ENCODE measurements at places on chromosomes 3 and 15.

- DNase-seq = no peak
Observed at GRCh38 chr15:41948490-41948889, 23.9 kb downstream of the EHD4 start.

GRCh38 chr3:159879146-159879545, 109.5 kb upstream of the IL12A start:
- DNase-seq = no peak

DNA sequence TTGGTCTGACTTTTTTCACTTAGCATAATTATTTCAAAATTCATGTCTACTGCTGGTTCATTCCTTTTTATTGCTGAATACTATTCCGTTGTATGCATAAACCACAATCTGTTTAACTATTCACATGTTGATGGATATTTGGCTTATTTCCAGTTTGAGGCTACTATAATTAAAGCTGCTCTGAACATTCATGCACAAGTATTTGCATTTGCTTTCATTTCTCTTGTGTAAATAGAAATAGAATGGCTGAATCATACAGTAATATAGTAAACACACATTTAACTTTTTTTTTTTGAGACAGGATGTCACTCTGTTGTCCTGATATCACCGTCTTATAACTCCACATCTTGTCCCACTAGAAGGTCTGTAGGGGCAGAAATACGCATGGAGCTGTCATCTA, 57.3 kb downstream of the NMNAT3 start:
- DNase-seq = no peak

GRCh38 chr3:20975188-20975651, 775.8 kb downstream of the ZNF385D start:
- DNase-seq = no peak

GRCh38 chr3:143601723-143602484, 246.4 kb downstream of the SLC9A9 start:
- DNase-seq = no peak

- no peak for DNase-seq
Observed at GRCh38 chr15:80480909-80481308, 76.7 kb downstream of the ARNT2 start.

DNA sequence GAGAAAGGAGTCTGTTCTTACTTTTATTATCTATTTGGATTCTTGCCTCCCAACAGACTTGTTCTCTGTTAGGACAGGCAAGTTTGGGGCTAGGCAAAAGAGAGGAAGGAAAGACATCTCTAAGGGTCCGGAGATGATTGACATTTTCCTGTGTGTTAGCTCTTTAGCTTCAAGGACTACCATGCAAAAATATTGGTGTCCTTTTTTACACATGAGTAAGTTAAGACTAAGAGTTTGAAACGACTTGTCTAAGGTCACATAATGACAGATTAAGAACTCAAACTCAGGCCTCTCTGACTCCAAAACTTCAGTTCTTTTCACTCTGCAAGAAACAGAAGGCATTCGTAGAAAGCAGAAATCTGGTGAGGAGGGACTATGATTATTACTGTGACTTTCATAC, 5.9 kb downstream of the LMCD1 start:
- no peak for DNase-seq

All from K562 (cell line).